ENCODE measurements at places on chromosomes 16 and 17.

- no peak for DNase-seq
These were observed 21.2 kb downstream of the MEAK7 start for GRCh38 chr16:84482951-84483881.

DNA sequence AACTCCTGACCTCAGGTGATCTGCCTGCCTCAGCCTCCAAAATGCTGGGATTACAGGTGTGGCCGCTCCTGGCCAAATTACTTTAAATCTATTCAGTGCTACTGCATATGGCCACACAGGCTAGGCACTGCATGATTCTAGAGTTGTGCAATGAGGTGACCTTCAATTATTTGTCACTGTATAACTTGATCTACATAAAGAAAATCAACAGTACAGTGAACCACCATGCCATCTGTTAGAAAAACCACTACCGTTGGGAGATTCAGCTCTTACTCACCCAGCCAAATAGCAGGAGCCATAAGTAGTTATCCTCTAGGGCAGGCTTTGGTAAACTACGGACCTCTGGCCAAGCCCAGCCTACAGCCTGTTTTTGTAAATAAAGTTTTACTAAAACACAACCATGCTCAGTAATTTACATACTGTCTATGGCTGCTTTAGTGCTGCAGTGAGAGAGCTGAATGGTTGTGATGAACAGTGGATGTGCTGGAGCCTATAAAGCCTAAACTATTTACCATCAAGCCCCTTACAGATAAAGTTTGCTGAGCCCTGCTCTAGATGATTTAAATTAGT, 40.7 kb upstream of the TANC2 start:
- DNase-seq: no peak

DNA sequence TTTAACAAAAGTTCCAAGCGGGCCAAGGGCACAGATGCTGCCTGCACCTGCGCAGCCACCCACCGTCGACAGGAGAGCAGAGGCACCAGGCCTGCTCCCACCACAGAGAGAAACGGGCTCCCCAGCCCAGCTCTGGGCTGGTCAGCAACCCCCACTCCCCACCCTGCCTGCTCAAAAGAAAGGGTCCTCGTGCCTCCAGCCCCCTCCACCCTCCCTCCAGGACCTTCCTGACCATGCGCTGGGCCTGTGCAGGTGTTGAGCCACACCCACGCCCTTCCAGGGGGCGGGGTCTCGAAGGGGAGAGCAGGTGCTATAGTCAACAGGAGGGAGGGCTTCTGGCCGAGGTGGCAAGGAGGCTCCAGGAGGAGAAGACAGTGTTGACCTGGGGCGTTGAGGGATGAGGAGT, 25.3 kb downstream of the ZNF778 start:
- DNase-seq: no peak

GRCh38 chr17:27915709-27916108, 22.5 kb upstream of the LYRM9 start:
- DNase-seq: no peak

GRCh38 chr16:55655897-55656681, at the start of gene SLC6A2:
SLC6A2 (plus strand) TSS chr16:55655988; CDS start chr16:55656695, 707 bp downstream.
- DNase-seq: no peak

DNA sequence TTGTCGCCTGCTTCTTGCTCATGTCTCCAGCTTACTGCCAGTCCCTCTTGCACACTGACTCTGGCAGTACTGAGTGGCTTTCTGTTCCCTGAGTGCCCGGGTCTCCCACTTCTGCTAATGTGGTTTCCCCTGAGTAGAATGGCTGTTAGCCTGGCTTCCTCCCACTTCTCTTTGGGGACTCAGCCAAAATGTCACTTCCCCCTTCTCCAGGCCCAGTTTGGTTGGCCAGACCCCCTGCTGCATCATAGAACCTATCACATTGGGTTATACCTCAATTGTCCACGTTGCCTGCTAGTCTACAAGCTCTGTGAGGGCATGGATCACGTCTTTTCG, 304.4 kb downstream of the HS3ST3B1 start:
- no peak for DNase-seq

- DNase-seq: no peak
These were observed 49.2 kb upstream of the ITGA2B start for GRCh38 chr17:44438636-44439035.

DNA sequence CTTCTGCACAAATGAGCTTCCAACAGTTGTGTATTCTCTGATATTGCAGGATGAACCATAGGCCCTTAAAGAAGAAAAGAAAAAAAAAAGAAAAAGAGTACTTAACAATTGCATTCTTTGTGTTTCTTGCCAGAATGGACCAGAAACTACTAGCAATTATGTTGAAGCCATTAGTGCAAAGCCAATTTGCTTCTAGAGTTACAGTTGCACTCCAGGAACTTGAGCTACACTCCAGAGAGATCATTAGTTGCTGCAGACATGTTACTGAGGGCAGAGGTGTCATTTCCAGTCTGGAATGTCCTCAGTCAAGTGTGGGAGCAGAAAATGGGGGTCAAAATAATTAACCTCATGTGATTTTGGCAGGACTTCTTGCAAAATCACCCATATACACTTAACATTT, 85.6 kb upstream of the CCL2 start:
- DNase-seq: no peak

GRCh38 chr16:48846277-48846676, 236.3 kb upstream of the N4BP1 start:
- no peak for DNase-seq

- no peak for DNase-seq
These were observed 4.8 kb upstream of the SP6 start for GRCh38 chr17:47855737-47856136.

GRCh38 chr17:3845621-3846436, at the start of gene NCBP3:
NCBP3 (minus strand) TSS chr17:3846246; CDS start chr17:3846223, 23 bp downstream.
- peak; percentile 72 for DNase-seq

DNA sequence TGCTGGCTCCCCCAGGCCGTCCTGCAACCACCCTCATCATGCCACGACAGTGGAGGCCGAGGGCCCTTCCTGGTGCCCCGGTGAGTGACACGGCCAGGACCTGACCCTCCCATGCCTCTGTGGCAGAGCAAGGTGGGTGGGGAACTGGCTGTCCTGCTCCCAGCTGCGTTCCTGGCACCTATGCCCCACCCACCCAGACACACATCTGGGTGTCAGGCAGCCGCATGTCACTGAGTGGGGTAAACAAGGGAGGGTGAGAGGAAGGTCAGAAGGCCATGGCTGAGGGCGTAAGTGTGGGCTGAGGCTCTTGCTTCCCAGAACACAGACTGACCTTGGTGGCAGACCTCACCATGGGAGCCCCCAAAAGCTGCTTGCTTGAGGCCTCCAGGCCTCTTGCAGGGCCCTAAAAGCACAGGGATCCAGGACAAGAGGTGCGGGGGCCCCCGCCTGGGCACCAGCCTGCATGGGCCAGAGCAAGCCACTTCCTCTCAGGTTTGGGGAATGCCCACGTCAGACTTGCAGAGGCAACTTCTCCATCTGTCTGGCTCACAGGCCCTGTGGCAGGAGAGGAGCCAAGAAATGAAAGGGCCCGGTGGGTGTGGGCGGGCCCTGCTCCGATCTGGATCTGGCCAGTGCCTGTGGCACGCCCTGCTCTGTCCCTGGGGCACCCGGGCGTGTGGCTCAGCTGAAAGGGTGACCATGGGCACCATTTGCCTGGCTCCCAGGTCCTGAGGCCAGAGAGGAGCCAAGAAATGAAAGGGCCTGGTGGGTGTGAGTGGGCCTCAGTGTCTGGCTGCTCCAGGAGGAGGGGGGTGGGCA, 3.9 kb upstream of the CCDC57 start:
- DNase-seq: no peak

DNA sequence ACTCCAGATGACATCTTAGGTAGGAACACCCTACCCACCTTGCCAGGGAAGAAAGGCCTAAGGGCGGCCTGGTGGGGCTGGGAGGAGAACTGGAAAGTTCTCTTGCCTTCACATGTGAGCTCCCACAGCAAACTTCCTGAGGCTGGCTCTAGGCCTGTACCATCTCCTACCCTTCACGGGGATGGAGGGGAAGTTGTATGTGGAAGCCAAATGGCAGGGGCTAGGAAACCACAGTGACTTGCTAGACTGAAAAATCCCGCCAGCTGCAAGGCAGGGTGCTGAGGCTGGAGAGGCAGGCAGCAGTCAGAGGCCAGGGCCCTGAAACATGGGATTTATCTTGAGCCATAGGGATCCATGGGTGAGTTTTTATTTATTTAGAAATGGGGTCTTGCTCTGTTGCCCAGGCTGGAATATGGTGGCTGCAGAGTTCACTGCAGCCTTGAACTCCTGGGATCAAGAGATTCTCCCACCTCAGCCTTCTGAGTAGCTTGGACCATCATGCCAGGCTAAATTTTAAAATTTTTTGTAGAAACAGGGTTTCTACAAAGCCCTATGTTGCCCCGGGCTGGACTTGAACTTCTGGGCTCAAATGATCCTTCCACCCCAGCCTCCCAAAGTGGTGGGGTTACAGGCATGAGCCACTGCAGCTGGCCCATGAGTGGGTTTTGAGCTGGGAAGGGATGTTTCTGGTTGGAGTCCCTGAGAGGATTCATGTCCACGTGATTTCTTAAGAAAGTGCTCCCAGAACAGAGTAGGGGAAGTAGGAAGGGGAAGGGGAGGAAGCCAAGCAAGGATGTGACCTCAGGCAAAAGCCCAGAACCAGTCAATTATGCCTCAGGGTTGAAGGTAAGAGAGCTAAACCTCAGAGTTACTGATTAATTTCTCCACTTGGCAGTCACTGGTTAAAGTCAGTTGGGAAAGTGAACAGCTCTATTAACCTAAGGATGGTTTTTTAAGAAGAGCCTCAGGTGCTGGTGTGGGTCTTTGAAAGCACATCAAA, 4.0 kb upstream of the KAT8 start:
- no peak for DNase-seq

DNA sequence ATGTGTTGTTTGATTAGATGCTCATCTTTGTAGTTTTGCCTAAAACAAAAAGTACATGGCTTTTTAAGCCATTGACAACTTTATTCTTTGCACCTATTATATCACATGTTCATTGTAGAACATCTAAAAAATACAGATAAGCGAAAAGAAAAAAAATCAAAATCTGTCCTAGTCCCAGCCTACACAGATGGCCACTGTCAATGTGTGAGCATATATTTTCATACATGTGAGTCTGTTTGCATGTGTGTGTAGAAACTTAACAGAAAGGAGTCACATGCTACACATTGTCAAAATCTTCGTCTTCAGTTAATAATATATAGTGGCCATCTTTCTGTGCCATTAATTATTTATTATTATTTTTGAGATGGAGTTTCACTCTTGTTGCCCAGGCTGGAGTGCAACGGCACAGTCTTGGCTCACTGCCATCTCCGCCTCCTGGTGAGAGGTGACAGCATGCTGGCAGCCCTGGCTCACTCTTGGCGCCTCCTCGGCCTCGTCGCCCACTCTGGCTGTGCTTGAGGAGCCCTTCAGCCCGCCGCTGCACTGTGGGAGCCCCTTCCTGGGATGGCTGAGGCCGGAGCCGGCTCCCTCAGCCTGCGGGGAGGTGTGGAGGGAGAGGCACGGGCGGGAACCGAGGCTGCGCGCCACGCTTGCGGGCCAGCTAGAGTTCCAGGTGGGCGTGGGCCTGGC, 68.5 kb upstream of the AMZ2 start:
- no peak for DNase-seq

GRCh38 chr17:82835766-82836512, 3.9 kb downstream of the ZNF750 start:
- no peak for DNase-seq

GRCh38 chr17:74351552-74352210, 10.0 kb downstream of the BTBD17 start:
- DNase-seq: no peak

DNA sequence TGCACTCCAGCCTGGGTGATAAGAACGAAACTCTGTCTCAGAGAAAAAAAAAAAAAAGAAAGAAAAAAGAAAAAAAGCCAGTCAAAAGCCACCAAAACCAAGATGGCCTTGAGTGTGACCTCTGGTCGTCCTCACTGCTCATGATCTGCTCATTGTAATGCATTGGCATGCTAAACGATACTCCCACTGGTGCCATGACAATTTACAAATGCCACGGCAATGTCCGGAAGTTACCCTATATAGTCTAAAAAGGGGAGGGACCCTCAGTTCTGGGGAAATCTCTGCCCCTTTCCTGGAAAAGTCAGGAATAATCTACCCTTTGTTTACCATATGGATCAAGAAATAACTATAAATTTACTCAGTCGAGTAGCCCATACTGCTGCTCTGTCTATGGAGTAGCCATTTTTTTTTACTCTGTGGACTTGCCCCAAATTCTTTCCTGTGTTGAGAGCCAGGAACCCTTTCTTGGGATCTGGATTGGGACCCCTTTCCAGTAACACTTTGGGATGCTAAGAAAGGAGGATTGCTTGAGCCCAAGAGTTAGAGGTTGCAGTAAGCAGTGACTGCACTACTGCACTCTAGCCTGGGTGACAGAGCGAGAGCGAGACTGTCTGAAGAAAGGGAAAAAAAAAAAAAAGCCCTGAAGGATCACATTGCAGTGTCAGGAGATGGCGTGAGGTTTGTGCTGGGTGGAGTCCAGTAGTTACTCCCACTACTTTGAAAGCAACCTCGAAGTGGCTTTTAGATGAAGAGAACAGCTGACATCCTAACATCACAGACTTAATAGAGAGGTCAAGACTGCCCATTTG, 3.7 kb upstream of the TMEM231 start:
- no peak for DNase-seq

DNA sequence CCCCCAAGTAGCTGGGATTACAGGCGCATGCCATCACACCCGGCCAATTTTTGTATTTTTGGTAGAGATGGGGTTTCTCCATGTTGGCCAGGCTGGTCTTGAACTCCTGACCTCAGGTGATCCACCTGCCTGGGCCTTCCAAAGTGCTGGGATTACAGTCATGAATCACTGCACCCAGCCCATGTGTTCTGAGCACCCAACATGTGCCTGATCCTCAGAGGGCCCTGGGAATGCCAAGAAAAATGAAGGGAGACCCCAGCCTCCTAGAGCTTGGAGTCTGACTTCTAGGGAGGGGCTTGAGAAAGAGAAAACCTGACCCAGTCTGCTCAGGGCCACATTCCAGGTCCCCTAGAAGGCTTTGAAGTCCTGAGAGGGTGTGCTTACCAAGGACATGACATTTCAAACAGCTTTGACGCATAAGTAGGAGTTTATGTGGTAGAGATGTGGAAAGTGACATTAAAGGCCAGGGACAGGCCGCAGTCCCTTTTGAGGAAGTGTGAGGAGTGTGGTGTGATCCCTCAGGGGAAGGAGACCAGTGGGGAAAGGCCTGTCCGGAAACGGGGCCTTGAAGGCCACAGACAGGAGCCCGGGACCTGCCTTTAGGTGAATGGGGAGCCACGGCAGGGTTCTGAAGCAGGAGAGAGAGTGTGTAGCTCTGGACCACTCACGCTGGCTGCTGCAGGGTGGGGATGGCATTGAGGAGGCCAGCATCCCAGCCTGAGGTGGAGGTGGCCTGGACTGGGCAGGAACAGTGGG, 1.1 kb upstream of the CCL22 start:
- no peak for DNase-seq

DNA sequence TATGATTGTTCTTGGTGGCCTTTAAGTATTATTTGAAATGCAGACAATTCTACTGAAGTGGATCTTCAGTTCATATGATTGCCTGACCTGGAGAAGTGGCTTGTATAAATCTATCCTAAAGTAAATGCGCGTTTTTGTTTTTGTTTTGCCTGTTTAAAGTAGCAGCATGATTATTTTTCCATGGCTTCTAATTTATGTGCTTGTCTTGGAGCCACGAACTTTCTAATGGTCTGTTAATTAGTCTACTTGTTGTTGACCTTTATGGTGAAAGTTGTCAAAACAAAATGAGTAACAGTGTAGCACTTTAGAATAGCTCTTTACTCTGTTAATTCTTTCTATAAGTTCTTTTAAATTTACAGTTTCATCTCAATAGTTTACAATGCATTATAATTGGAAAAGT, 1.7 kb downstream of the PRKAR1A start:
- DNase-seq: no peak

- DNase-seq: no peak
These were observed 8.4 kb downstream of the DEXI start for GRCh38 chr16:10933865-10934264.

All from NCI-H1048 (cell line).